NCI-H446 (cell line): ENCODE measurements at places on chromosomes 12 and 14.

- DNase-seq: no peak
These were observed 583.9 kb upstream of the TBX3 start for GRCh38 chr12:115267891-115268290.

GRCh38 chr12:100919116-100919515 lies 124.5 kb downstream of the ANO4 start:
- DNase-seq: no peak

- DNase-seq: no peak
These were observed 59.7 kb downstream of the APOBEC1 start for GRCh38 chr12:7605900-7606465.

GRCh38 chr14:105377555-105378182 lies 20.7 kb upstream of the TEX22 start:
- no peak for DNase-seq

DNA sequence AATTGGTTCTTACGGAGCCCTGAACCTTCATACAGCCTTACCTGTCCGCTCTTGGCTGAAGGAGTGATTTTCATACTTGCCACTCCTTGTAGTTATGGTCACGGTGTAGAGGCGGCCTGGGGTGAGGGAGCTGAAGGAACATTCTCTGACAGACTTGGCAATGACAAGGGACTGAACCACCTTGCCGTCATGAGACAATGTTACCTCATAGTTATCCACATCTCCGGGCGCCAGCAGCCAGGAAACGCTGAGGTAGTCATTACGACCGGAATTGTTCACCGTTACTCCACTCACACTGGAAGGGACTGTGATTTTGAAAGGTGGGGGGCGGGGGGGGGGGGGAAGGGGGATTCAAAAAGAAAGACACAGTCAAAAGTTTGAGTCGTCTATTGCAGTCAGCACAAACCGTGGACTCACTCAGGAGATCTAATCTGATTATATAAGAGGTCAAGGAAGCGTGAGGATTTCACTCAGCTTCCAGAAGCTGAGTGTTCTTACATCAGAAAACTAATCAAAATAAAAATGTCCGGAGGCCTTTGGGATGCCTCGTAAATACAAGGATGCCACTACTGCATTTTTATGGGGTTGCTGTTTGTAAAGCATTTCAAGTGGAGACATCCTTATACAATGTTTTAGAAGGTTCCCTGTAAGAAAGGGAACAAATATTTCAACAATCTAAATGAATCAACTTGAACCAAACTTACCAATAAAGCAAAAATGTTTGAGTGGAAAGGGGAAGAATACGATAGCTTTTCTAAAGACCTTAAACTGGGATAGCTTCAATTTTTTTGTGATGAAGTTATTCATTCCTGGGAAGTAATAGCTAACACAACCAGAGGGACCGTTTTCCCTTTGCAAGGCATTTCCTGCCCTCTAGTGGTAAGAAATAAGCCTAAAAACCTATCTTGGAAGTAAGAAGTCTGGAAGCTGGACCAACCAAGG lies 60.6 kb downstream of the PTPRB start:
- DNase-seq: peak; percentile 85

DNA sequence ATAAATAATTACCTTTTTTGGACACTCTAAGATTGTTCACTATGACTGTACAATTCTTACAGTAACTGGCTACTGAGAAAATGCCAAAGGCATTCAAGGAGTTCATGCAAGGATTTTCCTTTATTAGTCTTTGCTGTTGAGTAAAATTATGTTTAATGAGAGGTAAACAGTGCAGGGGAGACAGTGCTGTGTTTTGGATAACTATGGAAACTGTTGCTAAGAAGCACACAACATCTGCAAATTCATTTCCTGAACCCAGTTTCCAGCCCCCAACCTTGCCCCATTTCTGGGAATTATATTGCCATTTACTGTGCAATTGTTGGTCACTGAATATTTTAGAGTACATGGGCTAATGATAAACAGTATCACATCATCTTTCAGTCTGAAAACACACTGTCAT lies 1005.8 kb downstream of the TRHDE start:
- no peak for DNase-seq

DNA sequence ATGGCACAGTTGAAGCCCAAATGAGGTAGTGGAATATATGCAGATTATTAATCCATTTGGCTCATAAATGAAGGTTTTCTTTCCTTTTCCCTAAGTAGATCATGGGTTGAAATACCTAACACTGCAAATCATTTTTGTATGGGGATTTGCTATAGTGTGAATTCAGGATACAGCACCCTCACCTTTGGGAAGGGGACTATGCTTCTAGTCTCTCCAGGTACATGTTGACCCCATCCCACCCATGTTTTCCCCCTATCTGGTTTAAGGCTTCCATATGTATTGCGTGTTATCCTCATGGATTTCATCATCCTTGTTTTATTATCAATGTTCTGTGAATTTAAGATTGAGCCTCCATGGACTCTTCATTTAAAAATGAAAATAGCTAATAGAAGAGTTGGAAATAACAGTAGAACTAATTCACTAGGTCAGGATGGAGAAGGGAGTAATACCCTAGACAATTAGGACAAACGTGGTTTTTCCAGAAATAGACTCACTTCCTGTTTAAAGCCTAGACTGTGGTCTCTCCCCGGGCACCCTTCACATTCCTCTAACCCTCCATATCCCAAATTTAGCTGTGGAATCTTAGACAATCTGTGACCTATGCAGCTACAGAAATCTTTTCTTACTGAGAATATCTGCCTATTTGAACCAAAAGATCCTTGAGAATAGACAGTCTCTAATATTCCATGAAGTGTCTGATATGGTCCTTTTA lies 56.5 kb downstream of the DAD1 start:
- DNase-seq: no peak

- peak; percentile 24 for DNase-seq
These were observed 21.1 kb upstream of the KCNA5 start for GRCh38 chr12:5022465-5023061.

DNA sequence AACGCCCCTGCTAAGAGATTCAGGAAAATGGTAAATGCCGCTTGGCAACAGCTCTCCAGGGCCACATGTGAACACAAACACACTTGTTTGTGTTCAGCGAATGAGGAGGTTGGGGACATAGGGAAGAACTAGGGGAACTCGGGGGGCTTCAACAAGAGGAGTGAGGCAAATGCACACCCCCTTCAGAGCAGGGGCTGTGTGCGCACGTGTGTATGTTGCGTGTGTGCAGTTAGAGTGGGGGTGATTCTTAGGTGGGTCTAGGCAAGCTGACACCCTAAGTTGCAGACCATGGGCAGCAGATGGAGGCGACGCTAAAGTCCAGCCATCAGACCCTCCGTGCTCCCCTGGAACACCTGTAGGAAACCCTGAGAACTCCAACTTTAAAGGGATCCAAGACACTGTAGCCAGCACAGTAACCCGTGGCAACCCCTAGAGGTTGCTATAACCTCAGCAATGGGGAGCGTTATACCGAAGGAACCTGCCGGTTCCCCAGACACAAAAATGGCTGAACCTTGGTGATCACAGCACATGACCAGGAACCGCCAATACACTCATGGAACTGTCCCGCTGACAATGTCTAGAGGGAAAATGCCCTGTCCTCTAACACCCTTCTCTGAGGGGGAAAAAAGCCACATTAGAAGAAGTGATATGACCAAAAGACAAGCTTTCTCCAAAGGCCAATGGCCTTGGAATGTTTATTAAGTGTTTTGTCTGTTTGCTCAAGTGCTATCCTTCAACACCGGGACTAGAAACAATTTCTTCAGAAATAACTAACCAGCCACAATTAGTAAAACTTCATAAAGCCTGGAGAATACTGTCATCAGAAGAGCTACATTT lies 86.5 kb upstream of the CEP83 start:
- DNase-seq: peak; percentile 52

DNA sequence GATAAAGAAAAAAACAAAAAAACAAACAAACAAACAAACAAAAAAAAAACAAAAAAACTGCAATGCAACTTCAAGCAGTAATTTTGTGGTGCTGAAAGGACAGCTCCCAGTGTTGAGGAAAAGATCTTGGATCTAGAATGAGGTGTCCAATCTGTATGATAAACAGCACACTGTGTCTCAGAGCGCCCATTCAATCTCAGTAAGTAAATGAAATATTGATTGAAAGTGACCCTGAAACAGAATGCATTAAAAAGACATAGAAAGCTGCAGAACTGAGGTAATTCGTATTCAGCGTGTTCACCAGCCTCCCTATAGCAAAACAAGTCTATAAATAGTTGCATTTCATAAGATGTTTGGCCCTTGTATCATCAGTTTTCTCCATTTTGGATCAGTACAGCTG lies 153.0 kb downstream of the NOVA1 start:
- no peak for DNase-seq

DNA sequence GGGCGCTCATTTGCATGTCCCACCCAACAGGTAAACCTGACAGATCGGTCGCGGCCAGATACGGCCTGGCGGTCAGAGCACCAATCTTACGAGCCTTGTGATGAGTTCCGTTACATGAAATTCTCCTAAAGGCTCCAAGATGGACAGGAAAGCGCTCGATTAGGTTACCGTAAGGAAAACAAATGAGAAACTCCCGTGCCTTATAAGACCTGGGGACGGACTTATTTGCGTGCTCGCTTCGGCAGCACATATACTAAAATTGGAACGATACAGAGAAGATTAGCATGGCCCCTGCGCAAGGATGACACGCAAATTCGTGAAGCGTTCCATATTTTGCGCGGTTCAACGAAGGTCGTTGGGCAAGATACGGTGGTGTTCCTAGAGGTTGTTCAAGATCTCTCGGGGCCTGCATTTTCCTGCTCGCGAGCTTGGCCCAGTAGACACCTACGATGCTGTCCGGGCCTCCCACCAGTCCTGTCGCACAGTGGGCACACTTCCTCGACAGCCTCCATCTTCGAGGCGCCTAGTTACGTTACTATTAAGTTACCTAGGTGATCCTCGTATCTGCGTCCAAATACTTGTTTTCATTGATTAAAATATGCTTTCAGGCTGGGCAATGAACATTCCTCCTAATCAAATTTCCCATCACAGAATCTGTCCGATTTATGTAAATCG lies at the start of gene RNU6-7:
TSS of gene RNU6-7 (plus strand) at position 230 of the 675 bp plus-strand sequence.
- DNase-seq: peak; percentile 77

GRCh38 chr12:107221913-107222312 lies 128.6 kb upstream of the CRY1 start:
- DNase-seq: no peak

GRCh38 chr12:29223426-29223825 lies 74.3 kb downstream of the FAR2 start:
- DNase-seq: no peak

- no peak for DNase-seq
These were observed 108.2 kb upstream of the MED13L start for GRCh38 chr12:116385486-116386217.

DNA sequence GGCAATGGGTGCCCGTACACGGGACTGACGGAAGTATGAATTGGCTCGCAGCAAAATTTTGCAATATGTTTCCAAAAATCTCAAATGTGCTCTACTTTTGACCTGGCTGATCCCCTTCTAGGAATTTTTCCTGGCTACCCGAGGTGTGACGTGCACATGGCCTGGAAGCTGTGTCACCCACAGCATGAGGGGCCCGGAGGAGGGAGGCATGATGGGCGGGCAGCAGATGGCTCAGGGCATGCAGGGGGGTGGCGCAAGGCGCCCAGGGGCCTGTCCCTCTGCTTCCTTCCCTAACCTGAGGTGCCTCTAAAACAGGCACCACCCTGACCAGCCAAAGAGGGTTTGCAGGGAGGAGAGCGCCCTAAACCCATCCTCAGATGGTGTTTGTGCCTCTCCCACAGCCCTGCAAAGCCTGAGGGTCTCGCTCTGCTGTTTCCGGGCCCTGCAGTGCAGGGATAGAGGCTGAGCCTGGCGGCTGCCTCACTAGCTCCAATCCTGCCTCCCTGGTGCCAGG lies 6.7 kb downstream of the GPR132 start:
- no peak for DNase-seq

GRCh38 chr12:78645956-78646355 lies 218.6 kb upstream of the SYT1 start:
- peak; percentile 52 for DNase-seq

- no peak for DNase-seq
These were observed 761.5 kb downstream of the GALC start for GRCh38 chr14:87231336-87232026.

- no peak for DNase-seq
These were observed 465.5 kb downstream of the PDZRN4 start for GRCh38 chr12:41653386-41654326.

- no peak for DNase-seq
These were observed 4.3 kb upstream of the ZFP36L1 start for GRCh38 chr14:68797121-68797670.

GRCh38 chr12:94603434-94604365 lies 46.7 kb downstream of the TMCC3 start:
- no peak for DNase-seq

DNA sequence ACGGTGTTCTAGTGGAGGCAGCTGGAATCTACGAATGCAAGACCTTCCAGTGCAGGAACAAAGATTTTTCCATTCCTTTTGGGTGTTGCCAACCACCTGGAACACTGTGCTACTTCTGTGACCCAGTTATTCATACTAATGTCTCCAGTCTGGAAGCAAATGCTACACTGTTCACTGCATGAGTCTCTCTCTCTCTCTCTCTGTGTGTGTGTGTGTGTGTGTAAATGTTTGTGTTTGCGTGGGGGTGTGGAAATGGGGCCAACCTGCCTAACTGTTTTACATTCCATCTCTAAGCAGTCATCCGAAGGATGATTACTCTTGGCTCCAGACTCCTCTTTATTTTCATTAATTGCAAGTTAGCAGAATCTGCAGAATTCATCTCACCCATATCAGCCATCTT lies 29.9 kb upstream of the YBX3 start:
- DNase-seq: no peak

GRCh38 chr12:121535150-121536053 lies 45.4 kb downstream of the KDM2B start:
- no peak for DNase-seq

GRCh38 chr12:4118017-4118510 lies 155.5 kb upstream of the CCND2 start:
- DNase-seq: no peak

GRCh38 chr12:76152181-76152807 lies 67.8 kb upstream of the NAP1L1 start:
- DNase-seq: no peak

GRCh38 chr12:66516133-66516532 lies 162.7 kb downstream of the GRIP1 start:
- no peak for DNase-seq

GRCh38 chr14:56333359-56334292 lies 215.4 kb downstream of the PELI2 start:
- no peak for DNase-seq

GRCh38 chr12:125218952-125219351 lies 153.7 kb downstream of the AACS start:
- no peak for DNase-seq

- no peak for DNase-seq
These were observed 483 bp downstream of the POC1B start for GRCh38 chr12:89525305-89525823.
